GM03348 (cell line): ENCODE measurements at places on chromosomes 3 and 15.
A peak's percentile ranks its signal among the peaks of the same experiment; 100 is the strongest.

- DNase-seq: peak; percentile 12
Measured at GRCh38 chr3:25713341-25713985, 48.8 kb upstream of the TOP2B start.

DNA sequence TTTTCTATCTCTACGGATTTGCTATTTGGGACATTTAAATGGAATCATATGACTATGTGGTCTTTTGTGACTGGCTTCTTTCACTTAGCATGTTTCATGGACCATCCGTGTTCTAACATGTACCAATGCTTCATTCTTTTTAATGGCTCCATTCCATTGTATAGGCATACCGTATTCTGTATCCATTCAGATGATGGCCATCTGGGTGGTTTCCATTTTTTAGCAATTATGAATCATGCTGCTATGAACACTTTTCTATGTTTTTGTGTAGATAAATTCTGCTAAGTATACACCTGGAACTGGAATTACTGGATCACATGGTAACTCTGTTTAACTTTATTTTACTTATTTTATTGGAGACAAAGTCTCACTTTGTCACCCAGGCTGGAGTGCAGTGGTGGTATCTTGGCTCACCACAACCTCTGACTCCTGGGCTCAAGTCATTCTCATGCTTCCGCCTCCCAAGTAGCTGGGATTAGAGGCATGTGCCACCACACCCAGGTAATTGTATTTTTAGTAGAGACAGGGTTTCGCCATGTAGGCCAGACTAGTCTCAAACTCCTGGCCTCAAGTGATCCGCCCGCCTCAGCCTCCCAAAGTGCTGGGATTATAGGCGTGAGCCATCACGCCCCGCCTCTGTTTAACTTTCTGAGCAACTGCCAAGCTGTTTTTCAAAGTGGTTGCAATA lies 13.4 kb downstream of the UBP1 start:
- no peak for DNase-seq

DNA sequence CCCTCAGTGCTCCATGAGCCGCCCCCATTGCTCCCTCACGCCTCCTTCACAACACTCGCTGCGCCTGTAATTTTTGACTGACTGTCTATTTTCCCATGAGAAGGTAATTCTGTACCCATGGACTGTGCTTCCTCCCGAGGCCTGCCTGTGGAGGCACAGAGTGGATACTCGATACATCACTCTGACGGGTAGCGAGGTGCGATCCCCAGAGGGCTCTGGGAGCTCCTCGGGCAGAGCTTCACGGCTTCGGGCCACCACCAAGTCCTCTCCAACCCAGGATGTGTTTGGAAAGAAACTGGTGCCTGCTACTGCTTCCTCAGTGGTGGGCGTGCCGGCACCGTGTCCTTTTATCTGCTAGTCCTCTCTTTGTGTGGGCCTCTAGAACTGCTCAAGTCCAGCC lies 108.6 kb upstream of the DLG1 start:
- DNase-seq: peak; percentile 0

GRCh38 chr3:30332196-30333021 lies 274.0 kb upstream of the TGFBR2 start:
- DNase-seq: no peak

DNA sequence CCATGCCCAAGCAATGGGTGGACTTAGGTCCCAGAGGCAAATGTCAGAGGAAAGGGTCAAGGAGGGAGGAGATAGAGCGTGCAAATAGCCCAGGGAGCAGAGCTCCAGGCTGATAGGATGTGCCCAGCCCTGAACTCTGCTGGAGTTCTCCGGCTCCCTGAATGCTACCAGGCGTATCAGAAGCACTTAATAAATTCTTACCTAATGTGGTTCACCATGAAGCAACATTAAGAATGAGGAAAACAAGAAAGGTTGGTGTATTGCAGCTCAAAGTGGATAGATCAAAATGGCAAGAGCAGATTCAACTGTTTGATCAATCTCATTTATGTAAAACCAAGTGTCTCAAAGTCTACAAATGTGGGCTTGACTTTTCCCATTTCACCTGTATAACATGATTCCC lies 38.3 kb downstream of the PXYLP1 start:
- DNase-seq: no peak

DNA sequence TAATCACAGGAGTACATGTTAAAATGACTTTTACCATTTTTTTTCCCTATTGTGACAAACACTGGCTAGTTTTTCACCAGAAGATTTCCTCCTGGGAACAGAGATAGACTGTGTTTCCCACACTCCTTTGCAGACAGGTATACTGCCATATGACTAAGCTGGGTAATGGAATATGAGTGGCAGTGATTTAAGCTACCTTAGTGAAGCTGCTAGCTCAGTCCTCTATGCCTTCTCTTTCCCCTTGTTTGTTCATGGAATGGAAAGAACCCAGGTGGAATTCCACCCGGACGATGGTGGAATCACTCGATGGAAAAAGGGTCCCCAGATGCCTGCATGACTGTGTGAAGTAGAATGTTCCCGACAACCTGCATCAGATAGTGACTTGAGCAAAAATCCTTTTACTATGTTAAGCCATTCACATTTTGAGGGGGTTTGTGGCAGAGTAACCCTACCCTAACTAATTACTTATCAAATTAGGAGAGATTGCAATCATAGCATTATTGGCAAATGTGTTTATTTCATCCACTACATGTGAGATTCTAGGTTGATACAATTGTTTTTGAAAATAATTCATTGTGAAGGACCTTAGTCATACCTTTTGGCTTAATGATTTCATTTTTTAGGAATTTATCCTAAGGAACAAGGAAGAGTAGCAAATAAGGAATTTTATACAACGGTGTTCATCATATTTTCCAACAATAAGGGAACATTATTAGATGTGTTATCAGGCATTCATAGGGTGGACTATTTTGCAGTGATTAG lies 16.5 kb downstream of the THSD4 start:
- DNase-seq: no peak

GRCh38 chr3:7546253-7546652 lies 685.3 kb downstream of the GRM7 start:
- no peak for DNase-seq

GRCh38 chr15:101807345-101807945 lies 4.1 kb downstream of the OR4F6 start:
- DNase-seq: peak; percentile 23

DNA sequence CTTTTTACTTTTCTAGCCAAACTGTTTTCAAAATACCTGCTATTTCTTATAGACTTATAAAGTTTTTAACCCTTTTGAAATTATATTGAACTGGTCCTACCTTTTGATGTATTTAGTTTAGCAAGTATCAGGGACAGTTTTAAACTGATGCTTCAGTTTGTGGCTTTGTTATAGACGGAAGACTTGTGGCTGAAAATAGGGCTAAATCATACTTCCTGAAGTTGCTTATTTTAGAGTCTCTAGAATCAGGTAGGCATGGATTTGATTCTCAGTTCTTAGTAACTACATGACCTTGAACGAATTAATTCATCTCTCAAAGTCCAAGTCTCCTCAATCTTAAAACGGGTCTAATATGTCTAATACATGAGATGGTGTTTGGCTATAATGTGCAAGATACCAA lies 322.8 kb downstream of the RAP2B start:
- DNase-seq: no peak

DNA sequence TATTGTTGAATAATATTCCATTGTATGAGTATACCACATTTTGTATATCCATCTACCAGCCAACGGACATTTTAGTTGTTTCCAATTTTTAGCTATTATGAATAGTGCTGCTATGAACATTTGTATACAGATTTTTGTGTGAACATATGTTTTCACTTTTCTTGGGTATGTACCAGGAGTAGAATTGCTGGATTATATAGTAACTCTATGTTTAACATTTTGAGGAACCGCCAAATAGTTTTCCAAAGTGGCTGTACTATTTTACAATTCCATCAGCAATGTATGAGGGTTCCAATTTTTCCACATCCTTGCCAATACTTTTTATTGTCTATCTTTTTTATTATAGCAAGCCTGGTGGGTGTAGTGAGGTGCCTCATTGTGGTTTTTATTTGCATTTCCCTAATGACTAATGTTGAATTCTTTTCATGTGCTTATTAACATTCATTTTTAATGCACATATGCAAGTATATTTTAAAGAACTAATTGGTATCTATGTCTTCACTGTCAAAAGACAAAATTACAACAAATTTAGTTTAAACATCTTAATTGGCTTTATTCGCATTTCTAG lies 77.5 kb upstream of the PIAS1 start:
- no peak for DNase-seq

GRCh38 chr3:147422196-147422595 lies 13.0 kb downstream of the ZIC1 start:
- no peak for DNase-seq

- no peak for DNase-seq
Measured at GRCh38 chr15:70761046-70761445, 2.3 kb downstream of the UACA start.

- no peak for DNase-seq
Measured at GRCh38 chr15:38538328-38539007, 26.1 kb downstream of the RASGRP1 start.

DNA sequence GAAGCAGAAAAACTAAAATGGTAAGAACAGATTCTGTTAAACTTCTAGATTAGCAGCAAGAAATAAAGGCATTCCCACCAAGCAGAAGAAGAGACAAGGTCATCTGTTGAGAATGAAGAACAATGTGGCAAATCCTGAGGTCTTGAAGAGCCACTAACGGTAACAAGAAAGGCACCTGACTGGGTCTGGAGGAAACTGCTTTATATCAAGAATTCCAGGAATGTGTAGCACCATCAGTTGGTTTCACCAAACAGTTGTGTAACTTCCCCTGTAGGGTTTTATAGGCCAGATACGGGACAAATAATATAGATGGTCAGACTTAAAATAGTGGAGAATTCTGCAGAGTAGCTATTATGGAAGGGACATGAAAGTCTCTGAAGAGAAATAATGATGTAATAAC lies 57.3 kb downstream of the ACAP2 start:
- no peak for DNase-seq

DNA sequence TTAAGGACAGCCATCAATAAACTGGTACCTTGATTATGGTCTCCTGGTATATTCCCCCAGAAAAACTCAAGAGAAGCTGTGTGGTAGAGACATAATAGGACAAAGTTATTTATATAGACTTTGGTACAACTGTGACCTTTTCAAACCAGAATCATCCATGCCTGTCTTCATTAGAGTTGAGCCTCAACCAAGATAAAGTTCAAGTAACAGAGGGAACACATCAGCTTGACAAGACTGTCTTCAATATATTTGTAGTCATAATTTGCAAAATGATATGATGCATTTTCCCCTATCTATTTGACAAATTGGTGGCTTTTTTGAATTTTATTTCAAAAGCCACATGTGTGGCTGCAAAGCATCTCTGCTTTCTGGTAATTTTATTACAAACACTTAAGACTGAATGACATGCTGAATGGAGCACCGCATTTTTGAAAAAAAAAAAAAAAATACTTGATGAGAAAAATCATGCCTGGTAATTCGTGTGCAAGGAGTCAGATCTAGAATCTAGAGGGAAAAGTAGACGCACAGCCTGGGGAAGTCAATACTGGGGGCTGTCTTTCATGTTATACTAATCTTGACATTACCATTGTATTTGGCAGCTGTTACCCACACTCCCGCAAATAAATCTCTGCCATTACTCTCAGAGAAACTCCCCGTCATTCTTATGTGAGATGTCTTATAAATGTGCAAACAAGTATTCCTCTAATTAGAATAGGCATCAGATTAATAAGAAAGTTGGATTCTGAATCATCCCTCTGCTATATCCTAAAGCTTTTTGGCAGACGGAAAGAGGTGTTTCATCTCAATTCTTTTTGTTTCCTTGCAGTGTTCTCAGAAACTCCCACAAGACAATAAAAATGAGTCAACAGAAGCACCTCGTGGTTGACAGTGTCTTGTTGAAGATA lies 554.8 kb upstream of the CBLB start:
- DNase-seq: no peak

GRCh38 chr3:32082721-32083120 lies 23.7 kb upstream of the GPD1L start:
- no peak for DNase-seq

GRCh38 chr3:52057812-52058495 lies 1.6 kb upstream of the DUSP7 start:
- no peak for DNase-seq

DNA sequence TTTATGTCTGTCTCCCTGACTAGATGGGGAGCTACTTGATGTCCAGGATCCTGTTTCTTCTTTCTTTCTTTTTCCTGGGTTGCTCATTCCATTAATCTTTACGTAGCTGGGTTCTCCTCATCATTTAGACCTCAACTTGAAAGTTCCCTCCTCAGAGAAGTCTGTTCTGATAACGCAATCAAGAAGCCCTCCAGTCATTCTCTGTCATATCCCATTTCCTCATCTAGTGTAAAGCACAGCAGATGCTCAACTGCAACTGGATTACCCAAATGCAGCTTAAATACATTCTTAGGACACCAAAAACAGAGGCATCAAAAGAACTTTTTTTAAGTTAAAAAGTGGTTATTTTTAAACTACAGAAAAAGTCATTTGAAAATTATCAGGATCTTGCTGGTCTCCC lies 51.7 kb upstream of the ST3GAL6 start:
- no peak for DNase-seq

DNA sequence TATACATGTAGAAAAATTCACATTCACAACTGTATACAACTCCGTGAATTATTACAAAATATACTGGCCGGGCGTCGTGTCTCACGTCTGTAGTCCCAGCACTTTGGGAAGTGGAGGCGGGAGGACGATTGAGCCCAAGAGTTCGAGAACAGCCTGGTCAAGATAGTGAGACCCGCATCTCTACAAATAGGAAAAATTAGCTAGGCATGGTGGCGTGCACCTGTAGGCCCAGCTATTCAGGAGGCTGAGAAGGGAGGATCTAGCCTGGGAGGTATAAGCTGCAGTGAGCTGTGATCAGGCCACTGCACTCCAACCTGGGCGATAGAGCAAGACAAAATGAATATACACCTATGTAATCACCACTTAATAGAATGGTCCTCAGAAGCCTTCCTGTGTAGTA lies 1.3 kb downstream of the RAD51 start:
- DNase-seq: no peak

GRCh38 chr15:62452026-62452425 lies 286.9 kb upstream of the C2CD4B start:
- DNase-seq: no peak

DNA sequence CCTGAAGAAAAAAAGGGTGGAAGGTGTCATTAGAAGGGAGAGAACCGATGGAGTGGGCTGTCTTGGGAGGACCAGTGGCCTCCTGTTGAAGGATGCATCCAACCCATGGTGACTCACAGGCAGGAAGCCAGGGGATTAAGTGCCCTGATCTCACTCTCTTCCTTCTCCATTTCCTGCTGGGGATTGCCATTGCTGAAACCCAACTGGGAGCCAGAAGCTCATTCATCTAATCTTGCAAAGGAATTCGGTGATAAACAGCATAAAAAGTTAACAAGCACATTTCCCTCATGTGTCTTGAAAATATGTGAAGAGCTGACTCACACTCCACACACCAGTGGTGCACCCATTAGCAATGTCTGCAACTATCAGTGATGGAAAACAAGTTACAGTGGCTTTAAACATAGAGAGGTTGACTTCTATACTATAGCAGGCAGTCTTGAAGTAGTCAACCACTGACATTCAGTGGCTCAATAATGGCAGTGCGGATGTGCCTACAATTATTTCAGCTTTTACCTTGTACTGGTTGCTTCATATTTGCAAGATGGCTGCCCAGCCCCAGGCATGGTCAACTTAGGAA lies 12.8 kb upstream of the CSRNP1 start:
- DNase-seq: peak; percentile 80
